ENCODE measurements at places on chromosomes 13 and 19.

GRCh38 chr13:78485803-78486202, 117.5 kb downstream of the POU4F1 start:
- no peak for DNase-seq

- no peak for DNase-seq
These were observed 520.6 kb upstream of the HTR2A start for GRCh38 chr13:47417485-47417884.

- DNase-seq, result no peak
These were observed 13.7 kb downstream of the SLC7A10 start for GRCh38 chr19:33211794-33212435.

- DNase-seq, result peak; percentile 38
These were observed 39.2 kb downstream of the TNFRSF19 start for GRCh38 chr13:23609414-23609760.

DNA sequence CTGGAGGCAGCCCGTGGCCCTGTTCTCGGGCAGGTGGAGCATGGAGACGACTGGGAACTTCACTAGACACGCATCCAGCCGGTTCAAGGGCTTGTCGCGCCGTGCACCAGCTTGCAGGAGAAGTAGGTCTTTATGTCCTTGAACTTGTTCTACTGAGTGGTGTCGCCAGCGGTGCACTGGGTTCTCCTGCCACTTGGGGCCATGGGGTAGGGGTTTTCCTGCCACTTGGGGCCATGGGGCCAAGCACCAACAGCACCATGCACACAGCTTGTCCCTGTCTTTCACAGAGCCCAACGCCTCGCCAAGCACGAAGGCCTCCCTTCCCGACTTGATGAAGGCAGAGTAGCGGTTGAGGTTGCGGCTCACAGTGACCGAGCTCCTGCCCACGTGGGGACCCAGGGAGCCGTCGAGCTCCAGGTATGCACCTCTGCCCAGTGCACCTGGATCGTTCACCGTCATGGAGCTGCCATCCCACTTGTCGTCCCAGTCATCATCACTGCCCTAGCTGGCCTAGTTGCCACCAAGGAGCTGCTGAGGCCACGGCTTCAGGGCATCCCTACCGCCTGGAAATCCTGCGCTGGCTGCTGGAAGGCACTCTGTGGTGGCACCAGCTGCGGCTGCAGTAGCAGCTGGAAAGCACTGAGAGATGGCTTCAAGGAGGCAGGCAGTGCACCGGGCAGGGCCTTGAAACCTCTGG, 40.5 kb upstream of the TPM4 start:
- no peak for DNase-seq

GRCh38 chr13:44048326-44048725, 168.6 kb downstream of the LACC1 start:
- DNase-seq, result no peak

- DNase-seq, result no peak
These were observed 20.9 kb upstream of the PLAUR start for GRCh38 chr19:43690890-43691289.

GRCh38 chr19:16379521-16380313, 55.1 kb downstream of the KLF2 start:
- no peak for DNase-seq

- DNase-seq, result no peak
These were observed 11.3 kb downstream of the PRKCSH start for GRCh38 chr19:11446652-11447301.

Data from NCI-H1105 treated with DMSO at 0.1 percent for 48 hours (cell line).